Bronchial epithelial cell (primary cell): ENCODE measurements at places on chromosomes 12 and 14.
A peak's percentile ranks its signal among the peaks of the same experiment; 100 is the strongest.

DNA sequence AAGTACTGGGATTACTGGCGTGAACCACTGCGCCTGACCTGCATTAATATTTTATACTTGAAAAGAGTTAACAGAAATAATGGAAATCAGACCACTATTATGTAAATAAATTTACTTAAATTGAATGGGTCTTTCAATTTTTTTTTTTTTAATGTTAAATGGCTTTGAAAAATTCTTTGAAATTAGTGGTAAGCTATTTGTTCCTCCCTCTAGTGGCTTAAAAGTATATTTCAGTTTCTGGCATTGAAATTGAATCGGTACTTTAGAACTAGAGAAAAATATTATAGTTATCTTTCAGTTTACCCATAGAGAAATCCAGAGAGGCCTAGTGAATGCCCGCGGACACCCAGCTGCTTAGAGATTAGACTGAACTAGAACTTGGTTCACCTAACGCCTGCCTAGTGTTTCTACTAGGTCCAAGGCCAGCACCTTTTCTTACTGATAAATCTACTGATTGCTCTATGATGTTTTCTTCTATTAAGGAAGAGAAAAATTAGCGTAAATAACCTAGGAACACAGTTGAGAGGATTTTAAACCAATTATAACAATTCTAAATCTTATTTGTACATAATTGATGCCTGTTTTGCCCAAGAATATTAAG is 106.5 kb downstream of the EML1 start:
- peak; percentile 31 for DNase-seq

GRCh38 chr14:33675415-33676130 is 275.3 kb downstream of the EGLN3 start:
- DNase-seq = no peak

DNA sequence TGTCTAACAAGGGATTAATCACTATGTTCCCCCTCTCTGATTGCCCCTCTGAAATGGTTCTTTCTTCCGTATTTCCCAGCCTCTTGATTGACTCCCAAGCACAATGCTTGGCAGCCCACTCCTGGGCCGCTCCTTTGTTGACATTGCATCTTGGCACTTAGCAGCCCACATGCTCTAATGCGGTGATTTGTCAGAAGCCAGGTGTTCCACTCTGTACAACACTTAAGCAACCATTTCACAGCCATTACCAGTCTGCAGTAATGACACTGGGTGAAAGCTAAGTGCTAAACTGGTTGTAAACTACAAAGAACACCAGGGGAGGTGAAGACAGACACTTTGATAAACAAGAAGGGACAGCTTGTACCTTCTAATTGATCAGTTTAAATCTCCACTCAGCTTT is 353.5 kb downstream of the TMEM132D start:
- no peak for DNase-seq

DNA sequence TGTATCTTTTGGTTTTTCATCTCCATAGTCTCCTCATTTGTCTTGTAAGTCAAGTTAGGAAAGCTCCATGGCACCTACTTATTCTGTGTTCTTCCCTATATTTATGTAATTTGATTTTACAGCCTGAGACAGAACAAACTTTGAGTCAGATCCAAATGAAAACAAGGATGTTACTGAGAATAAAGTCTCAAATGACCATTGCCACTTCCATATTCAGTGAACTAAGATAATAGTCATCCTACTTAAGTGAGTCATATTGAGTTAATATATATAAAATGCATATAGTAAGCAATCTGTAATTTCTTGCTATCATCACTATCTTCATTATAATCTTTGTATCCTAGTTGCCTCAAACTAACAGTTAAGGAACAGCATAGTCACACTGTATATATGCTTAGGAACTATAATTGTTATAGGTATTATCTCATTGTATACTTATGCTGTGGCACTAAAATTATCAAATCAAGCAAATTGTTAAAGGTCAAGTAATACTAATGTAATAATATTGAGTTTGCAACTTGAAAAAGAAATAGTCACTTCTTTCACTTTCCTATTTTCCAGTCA is 30.8 kb downstream of the TMTC3 start:
- peak; percentile 68 for DNase-seq

DNA sequence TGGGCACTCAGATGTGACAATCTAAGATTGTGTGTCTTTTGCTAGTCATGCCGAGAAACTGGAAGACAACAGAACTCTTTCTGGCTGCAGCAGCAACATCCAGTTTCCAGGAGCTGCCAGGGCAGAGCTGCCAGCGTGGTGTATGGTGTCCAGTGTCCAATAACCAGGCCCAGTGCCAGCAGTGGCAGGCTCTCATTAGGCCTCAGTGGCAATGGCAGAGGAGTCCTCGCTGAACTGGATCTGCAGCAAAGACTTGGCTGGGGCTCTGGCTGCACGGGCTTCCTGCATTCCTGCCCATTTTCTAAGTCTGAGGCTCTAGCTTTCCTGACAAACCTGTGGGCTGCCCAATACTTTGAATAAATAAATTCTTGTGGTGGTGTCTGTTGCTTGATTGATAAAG is 26.2 kb upstream of the PPM1A start:
- DNase-seq = peak; percentile 15

GRCh38 chr14:104142136-104142945 is 4.0 kb downstream of the KIF26A start:
- DNase-seq = no peak

DNA sequence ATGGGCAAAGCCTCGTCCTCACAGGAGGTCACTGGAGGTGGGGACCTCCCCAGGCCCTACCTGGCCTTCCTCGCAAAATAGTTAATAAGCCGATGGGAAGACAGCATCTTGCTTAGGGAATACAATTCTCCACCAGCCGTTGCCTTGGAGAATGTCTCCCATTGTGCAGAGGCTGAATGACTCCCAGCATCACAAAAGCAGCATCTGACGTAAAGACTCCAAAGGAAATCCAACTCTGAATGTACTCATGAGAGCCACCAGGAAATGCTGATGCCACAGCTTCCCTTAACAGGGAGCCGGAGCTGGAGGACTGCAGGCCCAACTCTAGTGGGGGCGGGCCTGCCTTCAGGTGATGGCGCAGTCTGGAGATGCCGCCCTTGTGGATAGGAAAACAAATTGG is 15.5 kb downstream of the CCDC63 start:
- DNase-seq = no peak

- DNase-seq = no peak
These were observed 1.0 kb downstream of the CMTM5 start for GRCh38 chr14:23377573-23378563.

DNA sequence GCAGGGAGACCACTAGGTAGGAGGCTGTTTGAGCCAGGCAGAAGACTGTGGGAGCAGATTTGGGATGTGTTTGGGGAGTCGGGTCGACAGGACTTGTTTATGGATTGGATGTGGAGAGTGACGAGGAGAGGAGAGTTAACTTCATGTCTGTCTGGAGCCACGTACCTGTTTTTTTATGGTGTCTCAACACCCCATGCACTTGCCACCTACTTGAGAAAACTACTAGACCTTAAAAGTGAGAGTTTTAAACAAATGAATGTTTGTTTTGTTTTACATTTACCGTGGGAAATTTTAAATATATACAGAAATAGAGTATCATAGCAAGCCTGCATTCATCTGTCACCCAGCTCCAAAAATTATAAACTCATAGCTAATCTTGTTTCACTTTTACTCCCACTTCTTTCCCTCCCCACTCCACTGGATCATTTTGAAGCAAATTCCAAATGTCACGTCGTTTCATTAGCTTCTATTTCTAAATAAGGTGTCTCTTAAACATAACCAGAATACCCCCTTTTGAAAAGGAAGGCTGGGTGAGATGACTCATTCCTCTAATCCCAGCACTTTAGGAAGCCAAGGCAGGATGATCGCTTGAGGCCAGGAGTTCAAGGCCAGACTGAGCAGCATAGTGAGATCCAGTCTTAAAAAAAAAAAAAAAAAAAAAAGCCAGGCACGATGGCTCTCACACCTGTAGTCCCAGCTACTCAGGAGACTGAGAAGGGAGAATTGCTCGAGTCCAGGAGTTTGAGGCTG is 136.2 kb downstream of the ANO6 start:
- no peak for DNase-seq

DNA sequence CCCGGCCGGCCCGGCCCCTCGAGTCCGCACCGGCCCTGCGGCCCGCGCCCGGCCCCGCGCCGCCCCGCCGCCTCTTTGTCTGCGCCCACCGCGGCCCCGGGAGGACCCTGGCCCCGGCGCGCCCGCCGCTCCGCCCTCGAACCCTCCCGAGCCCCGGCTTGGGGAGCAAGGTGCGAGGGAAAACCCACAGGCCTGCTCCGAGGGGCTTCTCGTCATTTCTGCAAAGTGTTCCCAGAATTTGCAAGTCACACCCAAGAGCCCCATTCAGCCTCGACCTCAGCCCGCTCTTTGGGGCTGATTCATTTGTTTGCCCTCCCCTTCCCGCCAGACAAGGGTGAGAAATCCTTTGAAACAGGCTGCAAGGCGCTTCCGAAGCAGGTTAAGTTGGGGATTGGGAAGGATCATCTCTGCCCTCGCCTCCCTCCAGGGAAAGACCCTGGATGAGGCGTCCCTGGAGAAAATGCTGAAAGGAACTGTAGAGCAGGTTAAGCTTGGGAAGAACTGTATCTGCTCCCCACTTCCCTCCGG is 325 bp upstream of the CLIP1 start:
- peak; percentile 80 for DNase-seq

DNA sequence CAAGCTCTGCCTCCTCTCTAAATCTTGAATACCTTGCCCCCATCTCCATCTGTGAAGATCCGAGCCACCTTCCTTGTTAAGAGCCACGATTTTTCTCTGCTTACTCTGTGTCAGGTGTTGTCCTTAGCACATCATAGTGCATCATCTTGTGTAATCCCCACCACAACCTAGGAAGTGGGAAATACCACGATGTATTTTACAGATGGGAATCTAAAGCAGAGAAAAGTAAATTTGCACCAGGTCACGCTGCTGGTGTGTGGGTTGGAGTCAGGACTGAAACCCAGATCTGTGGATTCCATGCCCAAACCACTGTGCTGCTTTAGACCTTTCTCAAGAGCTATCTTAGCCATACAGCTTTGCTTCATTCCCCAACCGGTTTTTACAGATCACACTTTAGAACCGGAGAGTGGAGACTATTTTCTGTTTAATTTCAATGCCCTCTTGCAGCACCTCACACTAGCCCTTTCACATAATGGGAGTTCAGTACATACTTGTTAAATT is 94.6 kb downstream of the PPM1A start:
- no peak for DNase-seq

- DNase-seq = no peak
These were observed 20.3 kb upstream of the LMNTD1 start for GRCh38 chr12:25573346-25573745.

DNA sequence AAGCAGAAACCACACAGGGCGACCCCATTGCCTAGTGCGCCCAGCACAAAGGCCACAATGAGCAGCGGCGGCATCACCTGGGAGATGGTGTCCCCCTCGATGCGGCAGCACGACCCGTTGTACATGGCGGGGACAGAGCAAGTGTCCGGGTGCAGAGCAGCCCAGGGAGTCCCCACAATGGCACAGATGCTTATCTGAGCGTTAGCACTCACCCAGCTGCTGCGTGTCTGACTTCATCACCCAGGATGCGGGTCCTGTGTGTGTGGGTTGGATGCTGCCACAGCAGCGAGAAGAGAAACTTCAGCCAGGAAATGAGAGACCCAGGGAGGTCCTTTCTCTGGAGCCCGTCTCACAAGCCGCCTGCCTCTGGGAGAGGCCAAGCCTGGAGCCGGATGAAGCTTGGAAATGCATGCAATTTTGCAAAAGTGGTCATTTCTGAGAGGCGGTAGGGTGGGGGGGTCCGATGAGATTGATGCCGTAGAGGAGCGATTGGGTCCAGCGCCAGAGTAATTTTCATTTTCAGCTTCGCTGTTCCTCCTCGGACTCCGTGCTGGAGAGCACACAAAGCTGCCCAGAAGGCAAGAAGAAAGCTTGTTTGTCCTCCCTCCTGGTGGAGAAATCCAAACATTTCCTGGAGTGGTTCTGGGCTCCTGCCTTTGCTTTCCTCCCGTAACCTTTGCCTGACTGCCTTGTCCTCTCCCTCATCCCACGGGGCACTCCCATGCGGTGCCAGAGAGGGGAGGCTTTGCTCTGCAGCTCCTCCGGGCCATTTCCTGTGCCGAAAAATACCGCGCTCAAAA is at the start of gene HCAR1:
TSS of gene HCAR1 (minus strand) at position 630 of the 800 bp plus-strand sequence. CDS start at position 125, 505 bp downstream.
- no peak for DNase-seq

DNA sequence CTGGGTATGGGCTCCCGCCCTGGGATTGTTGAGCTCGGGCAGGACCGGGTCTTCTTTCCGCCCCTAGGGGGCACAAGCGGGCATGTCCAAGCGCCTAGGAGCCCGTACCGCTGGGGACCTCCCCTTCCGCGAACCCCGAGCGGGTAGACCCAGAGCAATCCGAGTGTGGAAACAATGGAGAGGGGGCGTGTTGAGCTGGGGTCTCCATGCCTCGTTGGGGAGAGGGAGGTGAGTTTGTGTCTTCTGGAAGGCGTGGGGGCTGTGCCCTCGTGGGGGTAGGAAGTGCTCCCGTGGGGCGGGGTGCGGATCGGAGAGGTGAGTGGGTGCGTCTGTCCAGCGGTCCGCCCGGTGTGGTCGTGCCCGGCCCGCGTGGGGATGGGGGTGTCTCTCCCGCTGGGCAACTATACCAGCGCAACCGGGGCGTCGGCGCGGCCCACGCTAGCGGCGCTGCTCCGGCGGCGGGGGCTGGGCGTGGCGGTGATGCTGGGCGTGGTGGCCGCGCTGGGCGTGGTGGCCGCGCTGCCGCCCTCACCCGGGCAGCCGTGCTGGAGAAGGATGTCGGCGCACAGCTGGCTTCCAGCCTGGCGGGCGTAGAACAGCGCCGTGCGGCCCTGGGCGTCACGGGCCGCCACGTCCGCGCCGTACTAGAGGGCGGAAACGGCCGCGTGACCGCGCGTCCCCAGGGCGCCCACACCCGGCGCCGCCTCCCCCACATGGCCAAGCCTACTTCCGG is 12.2 kb downstream of the AGAP2 start:
- peak; percentile 67 for DNase-seq

- DNase-seq = no peak
These were observed 184.6 kb upstream of the TMEM260 start for GRCh38 chr14:56394826-56395530.

DNA sequence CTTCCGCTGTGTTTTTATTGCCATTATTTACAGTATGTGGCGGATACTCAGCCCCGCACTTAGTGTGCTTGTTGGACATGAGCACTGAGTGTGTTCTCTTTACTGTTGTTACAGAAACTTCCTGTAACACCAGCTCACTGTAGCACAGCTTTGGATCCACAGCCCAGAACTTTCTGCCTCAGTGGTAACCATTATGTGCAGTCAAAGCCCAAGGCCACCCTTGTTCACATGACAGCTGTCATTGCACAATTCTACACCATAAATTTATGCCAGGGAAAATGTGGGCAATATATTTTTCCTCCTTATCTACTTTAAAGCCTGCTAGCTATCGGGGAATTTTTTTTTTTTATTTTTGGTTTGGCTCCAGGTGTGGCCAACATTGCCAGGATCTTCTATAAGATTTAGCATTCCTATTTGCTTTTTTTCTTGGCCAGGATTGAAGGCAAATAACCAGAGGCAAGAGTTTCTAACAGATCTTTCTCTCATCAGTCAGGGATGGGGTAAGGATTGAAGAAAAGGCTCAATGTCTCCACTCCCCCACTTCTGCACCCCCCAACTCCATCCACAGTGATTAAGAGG is 176.0 kb upstream of the PELI2 start:
- DNase-seq = no peak

GRCh38 chr12:115882936-115883335 is 394.6 kb downstream of the MED13L start:
- no peak for DNase-seq

GRCh38 chr12:94126067-94126466 is 22.3 kb upstream of the PLXNC1 start:
- DNase-seq = no peak

- peak; percentile 42 for DNase-seq
These were observed at the start of gene HAL for GRCh38 chr12:95996034-95996658. HAL (minus strand) TSS chr12:95996344; CDS start chr12:95995910, 434 bp downstream.

GRCh38 chr12:57781801-57782200 is 786 bp upstream of the TSFM start:
- no peak for DNase-seq

GRCh38 chr12:108833355-108833733 is 24.0 kb downstream of the SSH1 start:
- peak; percentile 84 for DNase-seq
